ENCODE measurements at places on chromosomes 12 and 14.
A peak's percentile ranks its signal among the peaks of the same experiment; 100 is the strongest.

GRCh38 chr14:28307506-28307905 is 459.1 kb upstream of the FOXG1 start:
- no peak for DNase-seq

DNA sequence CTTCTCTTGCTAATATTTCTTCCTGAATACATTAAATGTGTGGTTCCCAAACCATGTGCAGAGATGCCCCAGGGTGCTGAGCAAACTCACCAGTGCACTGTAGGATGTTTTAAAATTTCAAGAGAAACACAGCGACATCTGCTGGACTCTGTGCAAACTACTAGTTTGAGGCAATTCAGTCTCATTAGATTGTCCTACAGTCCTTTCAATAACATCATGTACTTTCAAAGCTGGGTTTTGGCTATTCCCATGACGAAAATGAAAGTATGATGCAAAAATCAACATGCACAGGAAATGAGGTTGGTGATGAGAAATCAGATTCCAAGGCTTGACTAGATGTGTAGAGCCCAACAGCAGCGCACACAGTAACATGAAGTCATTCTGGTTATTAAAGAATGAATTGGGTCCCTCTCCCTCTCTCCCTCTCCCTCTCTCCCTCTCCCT is 66.3 kb downstream of the CLIP1 start:
- DNase-seq: peak; percentile 40

DNA sequence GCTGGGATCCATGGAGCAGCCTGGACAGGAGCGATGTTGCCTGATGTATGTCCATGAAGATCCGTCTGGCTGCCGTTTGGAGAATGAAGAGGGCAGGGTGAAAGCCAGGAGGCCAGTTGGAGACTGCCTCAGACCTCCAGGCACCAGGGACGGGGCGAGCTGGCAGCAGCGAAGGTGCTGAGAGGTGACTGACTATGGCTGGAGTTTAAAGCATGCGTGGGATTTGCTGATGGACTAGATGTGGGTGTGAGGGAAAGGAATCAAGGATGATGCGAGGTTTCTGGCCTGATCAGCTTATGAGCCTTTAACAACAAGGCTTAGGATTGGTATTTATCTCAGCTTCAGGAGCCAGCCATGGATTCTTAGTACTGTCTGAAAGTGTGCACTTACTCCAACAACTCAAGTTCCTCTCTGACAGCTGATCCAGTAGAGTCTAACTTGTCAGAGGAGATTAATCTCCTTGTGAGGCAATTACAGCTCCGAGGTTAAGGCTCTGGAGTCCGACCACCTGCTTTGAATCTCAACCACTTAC is 49.4 kb downstream of the DYNC1H1 start:
- no peak for DNase-seq

DNA sequence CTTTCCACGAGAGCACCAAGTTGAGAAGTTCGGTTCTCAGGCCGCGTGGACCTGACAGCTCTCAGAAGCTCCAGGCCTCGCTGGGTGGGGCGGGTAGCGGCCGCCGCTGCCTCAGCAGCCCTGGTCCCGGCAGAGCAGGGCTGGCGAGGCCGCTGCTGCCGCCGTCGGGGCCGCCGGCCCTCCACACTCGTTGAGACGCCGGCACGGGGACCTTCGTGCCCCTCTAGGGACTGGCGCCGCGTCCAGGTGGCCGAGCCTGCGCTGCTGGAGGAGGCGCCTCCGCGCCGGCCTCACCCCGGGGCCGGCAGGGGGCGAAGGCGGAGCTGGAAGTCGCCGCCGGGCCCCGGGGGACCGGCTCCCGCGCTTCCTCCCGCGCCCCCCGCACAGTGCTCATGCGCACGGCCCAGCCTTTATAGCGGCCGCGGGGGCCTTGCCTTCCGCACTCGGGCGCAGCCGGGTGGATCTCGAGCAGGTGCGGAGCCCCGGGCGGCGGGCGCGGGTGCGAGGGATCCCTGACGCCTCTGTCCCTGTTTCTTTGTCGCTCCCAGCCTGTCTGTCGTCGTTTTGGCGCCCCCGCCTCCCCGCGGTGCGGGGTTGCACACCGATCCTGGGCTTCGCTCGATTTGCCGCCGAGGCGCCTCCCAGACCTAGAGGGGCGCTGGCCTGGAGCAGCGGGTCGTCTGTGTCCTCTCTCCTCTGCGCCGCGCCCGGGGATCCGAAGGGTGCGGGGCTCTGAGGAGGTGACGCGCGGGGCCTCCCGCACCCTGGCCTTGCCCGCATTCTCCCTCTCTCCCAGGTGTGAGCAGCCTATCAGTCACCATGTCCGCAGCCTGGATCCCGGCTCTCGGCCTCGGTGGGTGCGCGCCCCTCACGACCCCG is at the start of gene COCH:
Gene COCH (plus strand): TSS at position 440 of the 879 bp plus-strand sequence. CDS start 380 bp downstream, at position 820.
- peak; percentile 80 for DNase-seq

DNA sequence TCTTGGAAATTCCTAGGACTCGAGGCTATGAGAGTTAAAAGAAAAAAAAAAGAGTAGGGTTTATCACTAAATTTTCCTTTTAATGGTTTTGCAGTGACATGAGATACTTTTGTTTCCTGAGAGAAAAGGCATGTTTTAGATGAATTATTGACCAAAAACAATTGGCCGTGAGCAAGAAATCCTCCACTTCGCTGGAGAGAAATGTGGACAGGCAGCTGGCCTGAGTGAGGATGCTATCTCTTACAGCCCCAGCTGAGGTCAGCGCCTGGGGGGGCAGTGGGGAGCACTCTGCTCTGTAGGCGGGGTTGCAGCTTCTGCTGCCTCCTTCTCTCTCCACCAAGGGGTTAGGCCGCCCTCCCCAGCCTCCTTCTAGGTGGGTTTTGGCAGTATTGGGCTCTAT is 54.7 kb downstream of the PRIMA1 start:
- no peak for DNase-seq

GRCh38 chr12:11768233-11768965 is 118.9 kb downstream of the ETV6 start:
- no peak for DNase-seq
